Activated CD4-positive, alpha-beta T cell treated with anti-CD3 and anti-CD28 coated beads for 4 hours (primary cell): ENCODE measurements at places on chromosomes 1 and 21.

- no peak for DNase-seq
Measured at GRCh38 chr1:207991583-207992026, 80.7 kb upstream of the CD34 start.

DNA sequence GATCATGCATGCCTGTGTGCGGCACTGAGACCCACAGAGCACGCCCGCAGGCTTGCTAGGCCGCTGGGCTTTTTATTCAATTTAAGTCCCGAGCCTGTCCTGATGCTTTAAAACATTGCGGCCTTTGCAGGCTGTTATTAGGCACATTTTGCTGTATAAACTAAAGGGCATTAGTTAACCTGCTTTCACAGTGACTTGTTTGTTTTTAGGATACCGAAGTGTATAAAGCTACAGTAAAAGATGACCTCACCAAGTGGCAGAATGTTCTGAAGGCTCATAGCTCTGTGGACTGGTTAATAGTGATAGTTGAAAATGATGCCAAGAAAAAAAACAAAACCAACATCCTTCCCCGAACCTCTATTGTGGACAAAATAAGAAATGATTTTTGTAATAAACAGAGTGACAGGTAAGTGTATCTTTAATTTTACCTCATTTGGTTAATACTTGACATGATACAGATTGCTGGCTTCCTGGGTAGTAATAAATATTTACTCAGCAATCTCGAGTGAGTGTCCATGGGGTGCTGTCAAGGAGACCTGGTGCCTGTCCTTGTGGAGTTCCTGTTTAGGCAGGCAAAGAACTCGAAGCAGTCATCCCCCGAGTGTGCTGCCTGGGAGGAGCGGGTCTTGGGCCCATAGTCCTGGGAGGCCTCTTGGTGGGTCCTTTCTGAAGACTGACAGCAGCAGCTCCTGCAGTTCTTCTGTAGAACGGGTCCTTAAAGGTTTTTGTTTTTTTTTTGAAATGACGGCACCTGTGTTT is 40.1 kb downstream of the TRAPPC10 start:
- no peak for DNase-seq

GRCh38 chr21:25506261-25506660 is 101.0 kb downstream of the MRPL39 start:
- no peak for DNase-seq

- no peak for DNase-seq
Measured at GRCh38 chr1:52054496-52055065, 410 bp downstream of the TXNDC12 start.

- no peak for DNase-seq
Measured at GRCh38 chr21:43911015-43911934, 46.3 kb downstream of the AGPAT3 start.

GRCh38 chr1:21912038-21912758 is 24.9 kb downstream of the HSPG2 start:
- no peak for DNase-seq

DNA sequence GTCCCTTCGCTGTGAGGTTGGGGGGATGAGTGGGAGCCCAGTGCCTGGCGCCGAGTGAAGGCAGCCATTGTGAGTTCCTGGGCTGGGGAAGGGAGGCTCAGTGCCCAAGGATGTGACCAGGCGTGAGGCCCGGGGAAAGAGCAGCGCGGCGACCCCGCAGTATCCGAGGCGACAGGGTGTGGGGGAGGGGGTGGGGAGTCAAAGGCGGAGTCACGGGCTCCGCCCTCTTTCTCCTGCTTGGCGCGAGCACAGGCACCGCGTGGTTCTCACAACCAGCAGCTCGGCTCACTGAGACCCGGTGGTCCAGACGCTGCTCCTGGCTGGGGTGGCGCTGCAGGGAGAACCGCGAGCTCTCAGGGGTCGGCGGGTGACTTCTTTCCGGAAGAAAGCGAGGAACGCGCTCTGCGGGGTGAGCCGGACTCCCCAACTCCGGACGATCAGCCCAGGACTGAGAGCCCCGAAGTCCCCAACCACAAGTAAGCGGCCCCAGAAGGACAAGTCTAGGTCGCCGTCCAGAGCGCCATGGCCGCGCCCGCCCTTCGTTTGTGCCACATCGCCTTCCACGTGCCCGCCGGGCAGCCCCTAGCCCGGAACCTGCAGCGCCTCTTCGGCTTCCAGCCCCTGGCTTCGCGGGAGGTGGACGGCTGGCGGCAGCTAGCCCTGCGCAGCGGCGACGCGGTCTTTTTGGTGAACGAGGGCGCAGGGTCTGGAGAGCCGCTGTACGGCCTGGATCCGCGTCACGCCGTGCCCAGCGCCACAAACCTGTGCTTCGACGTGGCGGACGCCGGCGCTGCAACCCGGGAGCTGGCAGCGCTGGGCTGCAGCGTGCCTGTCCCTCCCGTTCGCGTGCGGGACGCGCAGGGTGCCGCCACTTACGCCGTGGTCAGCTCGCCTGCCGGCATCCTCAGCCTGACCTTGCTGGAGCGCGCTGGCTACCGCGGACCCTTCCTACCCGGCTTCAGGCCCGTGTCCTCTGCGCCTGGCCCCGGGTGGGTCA is at the start of gene HPDL:
HPDL (plus strand) TSS at position 269 of the 997 bp plus-strand sequence; CDS start at position 523, 254 bp downstream.
- peak; percentile 67 for DNase-seq
